Stimulated activated CD8-positive, alpha-beta memory T cell treated with anti-CD3 and anti-CD28 coated beads, Interleukin-2, amount 100 ng/mL, for 1 hour (primary cell): ENCODE measurements at places on chromosomes 7 and 10.

GRCh38 chr10:3428826-3429225 lies 256.2 kb upstream of the PITRM1 start:
- no peak for DNase-seq

- no peak for DNase-seq
Observed at GRCh38 chr10:60139290-60139689, 232.9 kb upstream of the CCDC6 start.

- DNase-seq: no peak
Observed at GRCh38 chr7:145020454-145020853, 184.6 kb upstream of the TPK1 start.

- DNase-seq: no peak
Observed at GRCh38 chr10:96992721-96993120, 160.6 kb downstream of the LCOR start.

DNA sequence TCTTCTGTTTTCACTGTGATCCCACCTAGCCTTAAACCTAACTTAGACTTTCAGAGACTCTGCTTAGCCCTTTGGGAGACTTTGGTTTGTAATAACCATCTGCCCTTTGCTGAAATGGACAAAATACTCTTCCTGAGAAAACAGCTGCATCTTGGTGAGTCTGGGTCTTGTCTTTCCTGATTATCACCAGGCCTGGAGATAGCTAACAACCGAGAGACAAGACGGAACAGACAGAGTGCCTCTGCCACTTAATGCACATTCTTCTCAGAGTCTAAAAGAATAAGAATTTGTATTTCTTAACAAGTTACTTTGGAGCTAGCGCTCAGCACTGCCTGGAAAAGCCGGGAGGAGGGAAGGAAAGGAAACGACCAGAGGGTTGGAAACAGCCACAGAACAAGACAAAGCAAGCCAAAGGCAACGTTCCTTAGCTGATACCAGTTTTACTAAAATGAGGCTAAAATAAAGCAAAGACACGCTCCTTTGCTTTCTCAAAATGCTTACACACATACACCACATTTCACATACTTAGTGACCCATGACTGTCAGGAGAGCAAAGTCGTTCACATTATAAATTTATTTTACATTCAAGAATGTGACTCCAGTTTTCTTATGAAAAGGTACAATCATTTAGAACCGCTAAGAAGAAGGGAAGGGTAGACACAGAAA lies 70.3 kb upstream of the DGKI start:
- no peak for DNase-seq

- DNase-seq: no peak
Observed at GRCh38 chr10:5760515-5760914, 52.7 kb downstream of the GDI2 start.

GRCh38 chr10:121152935-121153334 lies 301.8 kb downstream of the WDR11 start:
- DNase-seq: no peak

- no peak for DNase-seq
Observed at GRCh38 chr7:7834761-7835160, 116.4 kb upstream of the RPA3 start.

GRCh38 chr10:29798921-29799690 lies 164.3 kb upstream of the SVIL start:
- no peak for DNase-seq

GRCh38 chr10:110577056-110577455 lies 9.6 kb downstream of the SMC3 start:
- DNase-seq: no peak

DNA sequence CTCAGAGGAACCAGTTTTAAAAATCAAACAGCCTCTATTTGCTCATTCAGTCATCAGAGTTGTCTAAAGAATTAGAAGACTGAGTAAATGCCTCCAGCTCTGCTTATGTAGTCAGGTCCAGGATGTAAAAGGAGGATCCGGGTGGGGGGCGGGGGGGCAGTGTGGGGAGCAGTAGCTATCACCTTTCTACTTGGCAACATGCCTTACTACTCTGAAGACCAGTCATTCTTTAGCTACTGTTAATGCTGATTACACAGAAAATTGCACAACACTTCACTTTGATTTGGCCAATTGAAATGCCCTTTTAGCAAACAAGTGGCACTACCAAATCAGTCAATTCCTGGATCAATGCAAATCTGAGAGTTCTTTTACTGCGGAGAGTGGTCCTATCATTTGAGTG lies 164.2 kb downstream of the NXPH1 start:
- no peak for DNase-seq

GRCh38 chr7:113314594-113314993 lies 196.2 kb upstream of the SMIM30 start:
- DNase-seq: no peak

- DNase-seq: no peak
Observed at GRCh38 chr7:54864663-54865062, 105.7 kb upstream of the SEC61G start.

- DNase-seq: no peak
Observed at GRCh38 chr7:46759711-46760480, 822.0 kb downstream of the TNS3 start.

DNA sequence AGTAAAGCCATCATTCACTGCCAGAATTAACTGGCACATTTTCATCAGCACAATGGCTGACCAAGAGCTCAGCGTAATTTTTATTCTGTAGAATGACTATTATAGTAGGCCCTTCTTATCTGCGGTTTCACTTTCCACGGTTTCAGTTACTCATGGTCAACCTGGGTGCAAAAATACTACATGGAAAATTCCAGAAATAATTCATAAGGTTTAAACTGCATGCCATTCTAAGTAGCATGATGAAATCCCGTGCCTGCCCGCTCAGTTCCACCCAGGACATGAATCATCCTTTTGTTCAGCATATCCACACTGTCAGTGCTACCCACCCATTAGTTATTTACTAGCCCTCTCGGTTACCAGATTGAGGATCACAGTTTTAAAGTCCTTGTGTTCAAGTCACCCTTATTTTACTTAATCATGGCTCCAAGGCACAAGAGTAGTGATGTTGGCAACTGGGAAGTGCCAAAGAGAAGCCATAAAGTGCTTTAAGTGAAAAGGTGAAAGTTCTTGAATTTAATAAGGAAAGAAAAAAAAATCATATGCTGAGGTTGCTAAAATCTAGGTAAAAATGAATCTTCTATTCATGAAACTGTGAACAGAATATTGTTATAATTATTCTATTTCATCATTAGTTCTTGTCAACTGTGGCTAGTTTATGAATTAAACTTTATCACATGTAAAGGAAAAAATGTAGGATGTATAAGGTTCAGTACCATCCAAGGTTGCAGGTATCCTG lies 204.9 kb downstream of the DOCK4 start:
- no peak for DNase-seq

- DNase-seq: no peak
Observed at GRCh38 chr10:4982764-4983226, 19.6 kb downstream of the AKR1C1 start.

DNA sequence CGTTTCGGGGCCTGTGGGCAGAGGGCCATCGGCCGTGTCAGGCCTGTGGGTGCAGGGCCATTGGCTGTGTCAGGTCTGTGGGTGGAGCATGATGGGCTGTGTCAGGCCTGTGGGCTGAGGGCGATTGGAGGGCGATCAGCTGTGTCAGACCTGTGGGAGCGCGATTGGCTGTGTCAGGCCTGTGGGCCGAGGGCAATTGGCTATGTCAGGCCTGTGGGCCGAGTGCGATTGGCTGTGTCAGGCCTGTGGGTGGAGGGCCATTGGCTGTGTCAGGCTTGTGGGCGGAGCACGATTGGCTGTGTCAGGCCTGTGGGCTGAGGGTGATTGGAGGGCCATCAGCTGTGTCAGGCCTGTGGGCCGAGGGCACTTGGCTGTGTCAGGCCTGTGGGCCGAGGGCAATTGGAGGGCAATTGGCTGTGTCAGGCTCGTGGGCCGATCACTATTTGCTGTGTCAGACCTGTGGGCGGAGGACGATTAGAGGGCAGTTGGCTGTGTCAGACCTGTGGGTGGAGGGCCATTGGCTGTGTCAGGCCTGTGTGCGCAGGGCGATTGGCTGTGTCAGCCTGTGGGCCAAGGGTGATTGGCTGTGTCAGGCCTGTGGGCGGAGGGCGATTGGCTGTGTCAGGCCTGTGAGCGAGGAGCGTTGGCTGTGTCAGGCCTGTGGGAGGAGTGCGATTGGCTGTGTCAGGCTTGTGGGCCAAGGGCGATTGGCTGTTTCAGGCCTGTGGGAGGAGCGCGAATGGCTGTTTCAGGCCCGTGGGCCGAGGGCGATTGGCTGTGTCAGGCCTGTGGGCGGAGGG lies 54.1 kb downstream of the DYNC2I1 start:
- DNase-seq: no peak
